ENCODE measurements at places on chromosomes 11 and 22.

DNA sequence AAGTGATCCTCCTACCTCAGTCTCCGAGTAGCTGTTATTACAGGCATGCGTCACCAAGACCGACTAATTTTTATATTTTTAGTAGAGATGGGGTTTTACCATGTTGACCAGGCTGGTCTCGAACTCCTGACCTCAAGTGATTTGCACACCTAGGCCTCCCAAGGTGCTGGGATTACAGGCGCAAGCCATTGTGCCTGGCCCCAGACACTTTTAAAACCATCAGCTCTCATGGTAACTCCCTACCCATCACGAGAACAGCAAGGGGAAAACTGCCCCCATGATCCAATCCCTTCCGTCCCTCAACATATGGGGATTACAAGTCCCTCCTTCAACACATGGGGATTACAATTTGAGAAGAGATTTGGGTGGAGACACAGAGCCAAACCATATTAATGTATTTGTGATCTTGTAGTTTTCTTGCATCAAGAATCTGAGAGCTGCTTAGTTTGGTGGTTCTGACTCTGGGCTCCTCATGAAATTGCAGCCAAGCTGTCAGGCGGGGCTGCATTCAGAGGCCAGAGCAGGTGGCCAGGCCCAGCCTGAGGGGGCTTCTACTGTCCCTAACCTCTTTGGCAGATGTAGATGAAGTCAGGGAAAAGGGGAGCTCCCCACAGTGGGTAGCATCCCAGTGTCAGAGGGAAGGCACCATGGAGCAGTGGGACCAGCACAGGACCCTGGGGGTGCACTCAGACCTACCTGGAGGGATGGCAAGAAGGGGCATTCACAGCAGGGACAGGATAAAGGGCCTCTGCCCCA is 31.2 kb upstream of the PRAME start:
- no peak for DNase-seq

GRCh38 chr11:65579291-65579690 is 3.4 kb downstream of the EHBP1L1 start:
- DNase-seq = no peak

DNA sequence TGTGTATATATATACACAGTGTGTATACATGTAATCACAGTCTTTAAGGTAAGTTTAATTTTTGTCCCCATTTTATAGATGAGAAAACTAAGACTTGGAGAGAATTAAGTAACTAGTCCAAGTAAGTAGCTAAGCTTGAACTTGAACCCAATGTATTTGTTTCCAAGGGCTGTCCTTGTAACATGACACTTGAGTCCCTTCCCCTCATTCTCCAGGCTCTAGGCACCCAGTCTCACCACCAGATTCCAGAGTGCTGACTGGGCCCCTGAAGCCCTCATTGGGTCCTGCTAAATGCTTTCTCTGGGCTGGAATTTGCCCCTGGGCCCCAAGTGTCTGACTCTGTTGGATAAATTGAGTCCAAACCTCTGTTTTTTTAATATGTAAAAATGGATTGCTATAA is 45.5 kb downstream of the ADM start:
- DNase-seq = no peak

DNA sequence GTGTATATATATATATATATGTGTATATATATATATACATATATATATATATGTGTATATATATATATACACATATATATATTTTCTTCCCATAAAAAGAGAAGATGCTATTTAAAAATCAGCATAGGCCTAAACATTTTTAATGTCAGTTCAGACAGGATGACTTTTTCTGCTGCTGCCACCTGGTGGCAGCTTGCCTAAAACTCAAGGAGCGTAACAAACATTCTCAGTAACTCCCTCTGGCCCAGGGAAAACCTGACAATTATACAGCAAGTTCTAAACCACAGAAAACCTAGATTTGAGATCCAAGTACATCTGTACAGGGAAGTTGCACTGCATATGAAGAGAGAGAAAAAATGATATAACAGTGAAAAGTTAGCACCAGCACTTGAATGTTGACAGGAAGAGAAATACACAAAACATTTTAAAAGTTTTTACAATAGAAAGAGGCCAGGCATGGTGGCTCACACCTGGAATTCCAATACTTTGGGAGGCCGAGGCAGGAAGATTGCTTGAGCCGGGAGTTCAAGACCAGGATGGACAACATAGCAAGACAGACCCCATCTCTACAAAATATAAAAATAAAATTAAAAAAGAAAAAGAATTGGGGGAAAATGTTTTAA is 16.6 kb downstream of the OR8A1 start:
- peak; percentile 31 for DNase-seq

DNA sequence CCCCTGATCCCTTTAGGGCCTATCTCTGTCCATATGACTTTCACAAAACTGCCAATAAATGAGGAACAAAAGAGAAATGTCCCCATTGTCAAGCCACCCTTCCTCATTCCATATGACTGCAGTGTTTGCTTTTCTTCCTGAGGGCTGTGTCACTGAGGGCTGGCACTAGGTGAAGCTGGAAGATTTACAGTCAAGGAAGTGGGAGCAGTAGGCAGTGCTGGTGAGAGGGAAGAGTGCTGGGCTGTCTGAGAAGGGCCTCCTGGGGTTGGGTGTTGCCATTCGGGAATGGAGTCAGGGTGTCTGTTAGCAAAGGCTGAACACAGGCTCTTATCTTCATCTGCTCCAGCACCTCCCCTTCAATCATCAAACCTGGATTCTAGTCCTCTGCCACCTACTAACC is 30.9 kb downstream of the INSC start:
- no peak for DNase-seq

Data from activated CD4-positive, alpha-beta T cell treated with anti-CD3 and anti-CD28 coated beads, Interleukin-2, amount 50 U/mL, for 1 hour (primary cell).